ENCODE measurements at places on chromosomes 12 and 14.
A peak's percentile ranks its signal among the peaks of the same experiment; 100 is the strongest.

DNA sequence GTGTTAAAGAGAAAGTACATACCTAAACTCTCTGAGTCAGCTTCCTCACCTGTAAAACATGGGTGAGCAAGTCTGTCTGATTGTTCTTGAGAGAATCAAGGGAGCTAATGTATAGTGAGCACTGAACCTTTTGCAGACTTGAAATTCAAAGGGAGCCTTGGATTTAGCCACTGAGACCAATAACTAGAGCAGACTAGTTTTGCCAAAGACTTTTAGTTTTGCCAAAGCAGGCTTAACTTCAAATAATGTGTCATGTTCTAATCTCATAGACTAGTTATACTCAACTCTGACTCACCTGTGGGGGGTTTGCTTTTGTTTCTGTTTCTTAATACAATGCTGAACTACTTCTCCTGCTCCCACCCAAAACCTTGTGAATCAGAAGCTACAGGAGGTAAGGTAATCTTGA lies 123.7 kb downstream of the SLC25A21 start:
- no peak for DNase-seq

GRCh38 chr14:100955201-100955600 lies 51.7 kb upstream of the RTL1 start:
- no peak for DNase-seq

DNA sequence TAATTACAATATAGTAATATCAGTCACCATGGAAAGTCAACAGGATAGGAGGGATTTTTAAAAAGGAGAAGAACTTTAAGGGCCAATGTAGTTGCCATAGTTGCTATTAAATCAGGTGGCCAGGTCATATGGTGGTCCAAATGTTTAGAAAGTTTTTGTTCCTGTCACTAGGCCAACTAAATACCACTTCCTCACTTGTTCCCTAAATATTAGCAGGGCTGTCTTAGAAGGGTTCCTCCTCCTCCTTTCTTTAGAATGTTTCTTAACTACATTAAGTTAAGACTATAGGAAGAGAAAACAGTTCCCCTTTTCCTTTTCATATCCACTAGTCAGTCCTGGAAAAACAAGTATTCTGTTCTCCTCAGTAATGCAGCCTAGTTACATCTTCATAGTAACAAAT lies 50.3 kb downstream of the MON2 start:
- DNase-seq: no peak

DNA sequence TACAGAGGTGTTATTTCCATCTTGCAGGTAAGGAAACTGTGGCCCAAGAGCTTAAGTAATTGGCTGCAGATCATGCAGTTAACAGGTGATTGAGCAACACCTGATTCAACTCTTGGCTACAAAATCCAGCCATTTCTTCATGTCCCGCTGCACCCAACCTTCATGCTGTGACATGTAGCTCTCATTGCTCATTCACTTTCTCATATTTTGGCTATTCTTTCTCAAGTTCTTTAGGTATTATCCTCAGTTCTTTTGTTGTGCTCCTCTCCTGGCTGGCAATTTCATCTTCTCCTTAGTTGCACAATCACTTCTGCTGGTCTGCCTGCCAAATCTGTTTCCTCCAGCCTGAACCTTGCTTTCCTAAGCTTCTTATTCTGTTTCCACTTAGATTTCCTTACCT lies 300.8 kb downstream of the SSPN start:
- DNase-seq: no peak

DNA sequence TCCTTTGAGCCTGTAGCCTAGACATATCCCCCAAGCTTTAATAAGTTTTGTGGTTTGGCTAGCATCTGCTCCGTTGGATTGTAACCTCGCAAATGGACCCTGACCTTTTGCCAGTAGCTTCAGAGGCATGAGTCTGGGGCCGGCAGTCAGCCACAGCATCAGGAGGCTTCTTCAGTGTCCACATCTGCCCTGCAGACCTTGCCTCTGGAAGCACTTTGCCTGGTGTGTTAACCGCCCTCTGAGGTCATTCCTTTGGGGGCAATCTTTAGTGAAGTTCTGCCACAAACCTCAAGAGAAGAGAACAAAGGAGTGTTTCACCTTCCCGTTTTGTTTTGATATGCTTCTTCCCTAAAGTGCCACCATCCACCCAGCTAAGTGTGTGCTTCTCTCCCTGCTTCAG lies 71.4 kb downstream of the GNS start:
- no peak for DNase-seq

GRCh38 chr12:57214398-57214781 lies 2.2 kb upstream of the NXPH4 start:
- peak; percentile 57 for DNase-seq

DNA sequence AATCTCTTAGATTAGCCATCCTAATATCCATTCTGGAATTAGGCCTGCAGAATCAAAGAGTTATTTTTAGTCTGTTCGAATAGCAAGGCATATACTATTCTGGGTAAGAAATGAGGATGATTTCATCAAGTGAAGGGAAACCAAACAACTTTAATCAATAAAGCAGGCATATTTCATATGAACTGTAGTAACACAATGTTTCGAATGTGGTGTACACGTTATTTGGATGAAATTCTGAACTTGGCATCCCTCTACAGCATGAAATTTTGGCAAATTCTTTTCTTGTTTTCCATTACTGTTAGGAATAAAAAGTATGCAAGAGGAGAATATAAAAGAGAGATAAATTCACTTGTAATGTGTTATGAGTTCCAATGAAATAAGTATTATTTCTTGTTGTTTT lies 1233.3 kb upstream of the SEL1L start:
- DNase-seq: no peak

DNA sequence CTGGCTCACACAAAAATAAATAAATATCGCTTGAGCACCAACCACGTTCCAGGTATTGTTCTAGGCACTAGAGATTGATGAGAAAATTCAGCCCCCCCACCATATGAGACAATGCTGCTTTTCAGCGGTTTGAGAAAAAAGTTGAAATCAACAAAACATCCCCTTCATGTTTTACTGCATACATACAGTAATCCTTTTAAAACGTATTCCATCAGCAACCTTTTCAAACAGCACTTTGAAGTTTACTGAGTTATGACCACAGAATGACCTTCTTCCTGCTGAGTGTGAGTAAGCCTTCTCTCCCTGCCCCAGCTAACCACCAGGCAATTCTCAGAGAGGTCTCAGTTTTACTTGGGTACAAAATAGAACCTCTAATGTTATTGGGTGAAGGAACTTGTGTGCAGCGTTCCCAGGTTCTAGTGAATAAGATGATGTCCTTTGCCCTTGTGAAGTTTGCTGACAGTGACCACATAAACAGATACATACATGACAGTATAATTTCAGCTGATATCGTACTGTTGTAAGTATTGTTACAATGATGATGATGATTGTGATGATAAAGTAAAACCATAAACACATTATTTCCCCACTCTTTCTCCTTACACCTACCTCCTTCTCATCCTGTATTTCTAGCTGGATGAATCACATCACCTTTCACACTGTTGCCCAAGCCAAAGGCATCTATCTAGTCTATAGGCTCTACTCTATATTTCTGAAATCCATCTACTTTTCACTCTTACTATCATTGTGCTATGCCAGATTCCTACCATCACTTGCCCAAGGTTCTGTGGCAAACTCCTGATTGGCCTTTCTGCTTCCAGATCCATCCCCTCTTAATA lies 124.4 kb upstream of the KRR1 start:
- no peak for DNase-seq

DNA sequence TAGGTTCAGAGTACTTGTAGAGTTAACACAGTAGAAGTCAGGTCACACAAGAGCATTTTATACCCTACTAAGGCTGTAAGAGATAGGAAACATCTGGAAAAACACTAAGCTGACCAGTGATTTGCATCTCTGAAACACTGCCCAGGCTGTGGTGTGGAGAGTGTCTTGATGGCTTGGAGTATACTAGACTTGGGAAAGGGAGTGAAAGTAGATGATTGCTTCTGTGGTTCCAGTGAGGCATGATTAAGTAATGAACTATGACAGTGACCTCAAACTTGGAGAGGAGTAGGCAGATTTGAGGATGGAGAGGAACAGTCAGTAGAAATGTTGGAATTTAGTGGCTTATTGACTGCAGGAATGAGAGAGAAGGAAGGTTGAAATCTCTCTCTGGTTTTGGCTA lies 201.2 kb downstream of the FLRT2 start:
- DNase-seq: peak; percentile 35

DNA sequence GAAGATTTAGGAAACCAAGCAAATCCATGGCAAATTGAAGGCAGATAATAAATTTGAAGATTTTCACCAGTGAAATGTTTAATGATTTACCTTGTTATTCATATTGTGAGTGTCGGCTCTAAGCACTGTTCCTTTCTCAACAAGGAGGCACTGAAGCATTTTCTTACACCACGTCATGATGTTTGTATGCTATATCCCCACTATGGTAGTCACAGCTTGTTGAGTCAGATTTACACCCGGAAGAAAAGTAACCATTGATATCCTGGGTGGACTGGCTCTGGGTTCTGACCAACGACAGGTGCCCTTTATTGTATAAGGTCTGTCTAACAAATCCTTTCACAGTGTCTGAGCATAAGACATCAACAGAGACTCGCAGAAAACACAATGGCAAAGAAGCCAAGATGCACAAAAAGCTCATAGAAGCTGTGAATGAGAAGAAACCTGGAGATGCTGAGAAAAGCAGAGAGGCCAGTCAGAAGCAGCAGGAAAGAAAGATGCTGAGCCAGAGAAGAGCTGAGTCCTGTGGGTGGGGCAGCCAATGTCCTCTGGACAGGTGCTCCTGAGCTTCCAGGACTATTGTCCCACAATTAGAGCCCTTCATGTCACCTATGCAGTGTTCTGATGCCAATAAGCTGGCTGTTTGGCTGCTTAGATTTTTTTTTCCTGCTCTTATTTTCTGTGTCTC lies 49.7 kb upstream of the ARHGAP5 start:
- DNase-seq: no peak

- no peak for DNase-seq
Observed at GRCh38 chr14:59294662-59294992, 106.2 kb downstream of the DAAM1 start.

GRCh38 chr12:109098651-109099050 lies 1.3 kb downstream of the UNG start:
- no peak for DNase-seq

DNA sequence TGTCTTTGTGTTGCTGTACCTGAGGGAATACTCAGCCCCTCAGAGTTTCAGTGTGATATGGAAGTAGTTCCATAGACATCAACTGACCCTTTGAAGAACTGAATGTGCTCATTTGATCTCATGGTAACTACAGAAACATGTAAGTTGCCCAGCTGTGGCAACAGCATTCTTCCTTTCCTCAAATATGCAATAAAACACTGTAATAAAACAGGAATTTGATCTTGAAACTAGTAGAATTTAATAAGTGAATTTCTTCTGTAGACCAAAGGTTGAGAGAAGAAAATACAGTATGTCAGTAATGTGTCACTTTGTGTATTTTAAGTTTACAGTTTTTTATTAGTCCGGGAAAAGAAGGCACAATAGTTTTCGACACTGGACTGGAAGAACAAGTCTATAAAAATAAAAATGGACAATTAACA lies 31.9 kb downstream of the KCTD10 start:
- no peak for DNase-seq

GRCh38 chr12:94670898-94671297 lies 20.5 kb upstream of the TMCC3 start:
- DNase-seq: no peak

DNA sequence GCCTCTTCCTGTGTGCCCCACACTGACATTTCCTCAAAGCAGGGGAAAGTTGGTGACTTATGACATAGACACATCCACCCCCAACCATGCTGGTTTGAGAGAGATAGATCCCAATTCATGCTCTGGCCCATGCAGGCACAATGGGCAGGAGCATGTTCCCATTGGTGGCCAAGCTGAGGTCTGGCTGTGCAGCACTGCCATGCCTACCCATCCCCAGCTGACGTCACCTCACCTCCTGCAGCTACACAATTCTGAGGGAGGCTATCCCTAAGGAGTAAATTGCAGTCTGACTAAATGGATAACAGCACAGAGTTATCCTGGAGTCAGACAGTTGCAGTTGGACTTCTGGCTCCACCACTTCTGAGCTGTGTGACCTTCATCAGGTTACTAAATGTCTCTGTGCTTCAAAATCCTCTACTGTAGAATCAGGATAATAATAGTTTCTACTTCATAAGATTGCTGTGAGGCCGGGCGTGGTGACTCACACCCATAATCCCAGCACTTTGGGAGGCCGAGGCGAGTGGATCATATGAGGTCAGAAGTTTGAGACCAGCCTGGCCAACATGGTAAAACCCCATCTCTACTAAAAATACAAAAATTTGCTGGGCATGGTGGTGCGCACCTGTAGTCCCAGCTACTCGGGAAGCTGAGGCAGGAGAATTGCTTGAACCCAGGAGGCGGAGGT lies 323.9 kb downstream of the BCL11B start:
- DNase-seq: no peak

GRCh38 chr14:55980970-55981369 lies 137.2 kb upstream of the PELI2 start:
- DNase-seq: no peak

GRCh38 chr14:77228056-77228455 lies 43.0 kb downstream of the NGB start:
- DNase-seq: no peak

DNA sequence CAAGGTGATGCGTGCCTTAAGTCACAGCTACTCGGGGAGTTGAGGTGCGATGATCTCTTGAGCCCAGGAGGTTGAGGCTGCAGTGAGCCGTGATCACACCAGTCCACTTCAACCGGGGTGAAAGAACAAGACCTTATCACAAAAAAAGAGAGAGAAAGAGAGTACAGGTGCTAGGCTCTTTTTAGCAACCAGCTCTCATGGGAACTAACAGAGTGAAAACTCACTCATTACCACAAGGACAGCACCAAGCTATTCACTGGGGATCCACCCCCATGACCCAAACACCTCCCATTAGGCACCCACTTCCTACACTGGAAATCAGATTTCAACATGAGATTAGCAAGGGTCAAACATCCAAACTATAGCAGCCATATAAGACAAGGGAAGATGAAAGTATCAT lies 164.2 kb downstream of the NDUFA12 start:
- DNase-seq: no peak

- no peak for DNase-seq
Observed at GRCh38 chr12:104733717-104734175, 224.3 kb downstream of the SLC41A2 start.

DNA sequence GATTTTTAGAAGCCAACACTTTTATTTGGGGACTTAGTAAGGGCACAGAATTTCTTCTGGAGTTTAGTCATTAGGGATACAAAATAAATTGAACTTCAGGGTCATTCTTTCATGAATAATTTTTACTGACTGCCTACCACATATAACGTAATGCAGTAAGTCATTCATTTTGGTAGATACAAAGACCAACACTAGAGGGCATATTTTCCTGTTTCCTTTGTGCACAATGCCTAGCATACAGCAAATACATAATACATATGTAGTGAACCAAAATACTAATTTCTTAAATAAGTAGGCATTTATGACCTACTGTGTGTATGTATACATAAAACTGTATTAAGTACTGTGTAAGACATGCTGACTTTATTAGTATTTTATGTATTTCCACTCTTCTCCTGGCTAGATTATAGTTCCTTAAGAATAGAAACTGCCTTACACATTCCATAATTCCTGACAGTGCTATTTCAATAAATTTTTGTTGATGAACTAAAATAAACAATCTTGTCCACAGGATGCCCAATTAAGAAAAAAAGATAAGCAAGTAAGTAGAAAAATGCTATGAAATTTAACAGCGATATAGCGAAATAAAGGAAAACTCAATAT lies 47.9 kb downstream of the PPP1R12A start:
- DNase-seq: no peak
